ENCODE measurements at places on chromosomes 6 and 20.

- no peak for DNase-seq
These were observed 35.1 kb downstream of the NFATC2 start for GRCh38 chr20:51507216-51508036.

GRCh38 chr20:6868861-6869260 is 101.4 kb downstream of the BMP2 start:
- DNase-seq = no peak

- DNase-seq = no peak
These were observed 375.7 kb upstream of the POU3F2 start for GRCh38 chr6:98458708-98459107.

DNA sequence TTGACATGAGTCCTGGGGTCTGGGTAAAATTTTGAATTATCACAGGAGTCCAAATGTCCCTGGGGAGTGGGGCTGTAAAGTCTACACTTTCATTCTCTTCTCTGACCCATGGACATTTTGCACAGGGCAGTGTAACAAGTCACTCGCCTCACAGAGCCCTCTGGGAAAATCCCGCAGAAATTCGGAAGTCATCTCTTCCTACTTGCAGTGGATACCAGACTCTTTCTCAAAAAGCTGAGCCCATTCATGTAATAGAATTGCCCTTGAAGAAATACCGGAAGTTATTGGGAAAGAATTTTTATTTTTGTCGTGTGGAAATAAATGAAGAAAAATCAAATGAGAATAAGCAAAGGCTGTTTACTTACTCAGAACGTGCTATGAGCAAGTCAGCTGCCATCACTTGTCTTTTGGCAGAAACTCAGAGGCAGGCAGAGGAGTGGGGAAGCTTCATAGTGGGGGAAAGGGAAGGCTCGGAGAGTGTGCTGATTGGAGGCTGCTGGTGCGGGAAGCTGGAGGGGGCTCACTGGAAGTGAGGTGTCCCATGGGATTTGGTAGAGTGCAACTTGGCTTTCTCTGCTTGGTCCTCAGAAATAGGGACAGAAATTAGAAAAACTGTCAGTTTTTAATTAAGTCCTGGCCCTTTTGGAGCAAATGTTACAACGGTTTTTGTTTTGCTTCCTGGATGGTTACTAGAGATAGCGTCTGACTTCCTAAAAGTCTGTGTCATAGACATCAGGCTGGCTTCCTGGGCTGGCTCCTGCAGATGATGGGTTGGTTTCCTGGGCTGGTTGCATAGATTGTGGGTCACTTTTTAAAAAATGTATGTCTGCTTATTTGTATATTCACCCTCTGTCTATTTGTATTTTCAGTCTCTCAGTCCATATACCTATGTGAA is 79.8 kb upstream of the EEF1E1 start:
- no peak for DNase-seq

DNA sequence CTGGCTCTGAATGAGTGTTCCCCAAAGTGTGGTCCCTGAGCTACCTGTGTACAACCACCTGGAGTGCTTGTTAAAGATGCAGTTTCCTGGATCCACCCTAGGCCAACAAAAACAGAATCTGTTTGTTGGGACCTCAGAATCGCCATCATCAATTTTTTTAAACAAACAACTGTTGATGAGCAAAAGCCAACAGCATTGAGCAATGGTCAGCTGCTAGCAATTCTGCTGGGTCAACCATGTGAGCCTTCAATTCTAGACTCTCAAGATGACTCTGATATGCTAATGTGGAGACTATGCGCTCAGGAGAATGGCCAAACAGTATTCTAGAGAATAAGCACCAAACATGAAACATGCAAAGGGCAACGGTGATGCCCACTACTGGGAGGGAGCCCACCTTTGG is 64.4 kb upstream of the IYD start:
- DNase-seq = no peak

DNA sequence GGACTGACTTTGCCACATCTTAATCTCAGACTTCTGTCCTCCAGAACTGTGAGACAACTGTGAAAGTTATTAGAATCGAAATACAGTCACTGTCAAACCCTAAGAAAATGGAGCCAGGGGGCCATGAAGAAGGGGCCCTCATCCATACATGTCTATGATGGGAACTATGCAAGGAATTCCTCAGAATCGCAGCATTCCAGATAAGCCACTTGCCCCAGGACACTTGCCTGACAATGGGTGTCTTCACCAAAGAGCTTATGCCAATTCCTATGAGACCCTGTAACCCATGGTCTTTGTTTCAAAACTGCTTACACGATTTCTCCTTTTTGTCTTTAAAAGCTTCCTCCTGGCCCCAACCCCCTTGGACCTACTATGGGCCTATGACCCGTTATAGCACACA is 90.4 kb upstream of the FOXP4 start:
- no peak for DNase-seq

- DNase-seq = no peak
These were observed 213.9 kb upstream of the LAMP5 start for GRCh38 chr20:9300534-9300933.

GRCh38 chr6:35166520-35166919 is 25.4 kb upstream of the TCP11 start:
- no peak for DNase-seq

- no peak for DNase-seq
These were observed 63.6 kb downstream of the CARMIL1 start for GRCh38 chr6:25342802-25343201.

- no peak for DNase-seq
These were observed 1.4 kb downstream of the SLC35F1 start for GRCh38 chr6:117908246-117909068.

GRCh38 chr20:1375515-1375914 is 17.3 kb downstream of the FKBP1A start:
- DNase-seq = no peak

DNA sequence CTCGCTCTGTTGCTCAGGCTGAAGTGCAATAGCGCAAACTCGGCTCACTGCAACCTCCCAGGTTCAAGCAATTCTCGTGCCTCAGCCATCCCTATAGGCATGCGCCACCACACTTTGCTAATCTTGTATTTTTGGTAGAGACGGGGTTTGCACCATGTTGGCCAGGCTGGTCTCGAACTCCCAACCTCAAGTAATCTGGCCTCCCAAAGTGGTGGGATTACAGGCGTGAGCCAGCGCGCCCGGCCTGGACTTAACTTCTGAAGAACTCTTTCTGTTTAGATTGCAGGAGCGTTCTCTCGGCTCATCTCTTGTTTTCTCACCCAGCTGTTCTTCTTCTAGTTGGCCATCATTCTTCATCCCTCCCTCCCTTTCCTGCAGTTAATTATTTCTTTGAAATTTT is 30.3 kb downstream of the GTF2H5 start:
- DNase-seq = no peak

DNA sequence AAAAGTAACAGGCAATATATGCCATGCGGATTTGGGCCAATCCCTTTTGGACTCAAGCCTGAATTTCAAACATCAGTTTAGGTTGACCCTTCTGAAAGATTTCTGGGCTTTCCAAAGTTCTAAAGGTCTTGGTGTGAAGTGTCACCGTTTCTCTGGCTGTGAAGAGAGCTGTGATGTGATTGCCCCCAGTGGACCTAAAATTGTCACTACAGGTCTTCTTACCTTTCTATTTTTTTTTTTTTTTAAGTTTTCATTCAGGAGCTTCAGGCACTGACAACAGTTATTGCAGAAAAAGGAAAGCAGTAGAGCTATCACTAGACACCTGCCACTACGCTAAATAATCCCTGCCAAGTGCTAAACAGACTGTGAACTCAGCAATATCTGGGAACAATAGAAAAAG is 75.7 kb upstream of the OPRM1 start:
- DNase-seq = no peak

DNA sequence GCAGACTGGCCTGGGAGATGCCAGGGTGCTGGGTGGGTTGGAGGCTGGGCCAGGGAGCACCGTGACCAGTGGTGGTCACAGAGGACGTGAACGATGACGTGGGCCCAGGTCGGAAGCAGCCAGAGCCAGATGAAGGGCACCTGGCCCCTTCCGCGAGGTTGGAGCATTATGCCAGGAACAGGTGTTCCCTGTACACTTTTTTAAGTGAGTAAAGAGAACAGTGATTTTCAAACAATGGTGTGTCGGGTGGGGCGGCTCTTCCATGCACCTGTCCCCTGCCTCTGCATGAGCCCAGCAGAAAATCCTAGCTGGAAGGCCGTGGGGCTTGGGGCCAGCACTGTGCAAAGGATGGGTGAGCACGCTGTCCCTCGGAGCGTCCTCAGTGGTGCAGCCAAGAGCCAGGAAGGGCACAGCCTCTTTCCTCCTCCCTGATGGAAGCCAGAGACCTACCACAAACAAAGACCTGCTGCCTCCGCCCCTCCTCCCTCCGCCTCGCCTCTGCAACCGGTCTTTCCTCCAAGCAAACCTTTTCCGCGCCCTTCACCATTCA is 350.5 kb downstream of the ZFAND3 start:
- no peak for DNase-seq

DNA sequence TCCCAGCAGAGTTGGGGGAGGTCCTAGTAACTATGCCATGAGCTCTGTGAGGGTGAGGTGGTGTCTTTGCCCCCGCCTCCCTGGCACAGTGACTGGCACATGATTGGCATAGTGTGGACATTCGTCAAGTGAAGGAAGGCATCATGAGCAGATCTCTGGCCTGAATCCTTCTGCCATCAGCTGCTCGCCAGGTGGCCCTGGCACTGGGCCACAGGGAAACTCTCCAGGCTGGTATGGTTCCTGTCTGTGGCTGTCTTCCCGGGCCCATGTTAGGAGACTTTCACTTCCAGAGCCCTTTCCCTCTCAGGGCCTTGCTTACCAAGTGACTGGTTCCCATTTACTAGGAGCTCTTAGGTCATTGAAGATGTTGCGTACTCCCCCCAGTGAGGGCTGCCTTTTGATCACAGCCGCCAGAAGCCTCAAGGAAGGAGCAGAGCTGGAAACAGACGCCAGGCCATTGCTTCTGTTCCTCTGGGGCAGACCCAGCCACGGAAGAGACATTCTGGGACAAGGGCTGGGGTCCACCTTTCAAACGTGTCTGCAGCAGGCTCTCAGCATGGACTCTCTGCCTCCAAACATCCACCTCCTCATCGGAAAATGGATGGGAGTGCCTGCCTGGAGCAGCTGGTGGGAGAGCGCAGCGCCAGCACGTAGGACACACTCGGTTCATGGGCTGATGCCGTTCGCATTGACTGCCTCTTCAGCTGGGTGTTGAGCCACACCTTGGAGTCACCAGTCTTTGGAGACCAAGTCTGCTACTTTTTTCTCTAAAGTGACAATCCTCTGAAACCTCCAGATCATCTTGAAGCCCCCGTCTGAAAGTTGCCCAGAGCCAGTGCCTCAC is 67.2 kb downstream of the PTPN1 start:
- no peak for DNase-seq

GRCh38 chr6:140636271-140636907 is 1261.9 kb upstream of the CITED2 start:
- DNase-seq = no peak

GRCh38 chr6:123580331-123580730 is 56.4 kb downstream of the TRDN start:
- DNase-seq = no peak

DNA sequence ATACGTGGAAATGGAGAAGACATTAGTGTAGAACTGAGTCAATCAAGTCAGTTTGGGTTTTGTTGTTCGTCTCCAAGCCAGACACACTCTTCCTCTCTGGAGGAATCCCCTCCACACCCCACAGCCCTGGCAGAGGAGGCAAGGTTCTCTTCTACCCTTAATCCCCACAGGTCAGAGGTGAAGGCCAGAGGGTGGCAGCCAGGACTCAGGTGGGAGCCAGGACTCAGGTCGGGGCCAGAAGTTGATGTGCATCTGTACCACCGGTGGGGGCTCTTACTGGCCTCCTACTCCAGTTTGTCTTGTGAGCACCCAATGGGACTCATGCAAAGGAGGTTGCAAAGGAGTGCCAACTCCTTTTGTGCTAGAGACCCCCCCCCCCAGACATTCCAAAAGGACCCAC is 126.4 kb downstream of the TBXT start:
- DNase-seq = no peak

DNA sequence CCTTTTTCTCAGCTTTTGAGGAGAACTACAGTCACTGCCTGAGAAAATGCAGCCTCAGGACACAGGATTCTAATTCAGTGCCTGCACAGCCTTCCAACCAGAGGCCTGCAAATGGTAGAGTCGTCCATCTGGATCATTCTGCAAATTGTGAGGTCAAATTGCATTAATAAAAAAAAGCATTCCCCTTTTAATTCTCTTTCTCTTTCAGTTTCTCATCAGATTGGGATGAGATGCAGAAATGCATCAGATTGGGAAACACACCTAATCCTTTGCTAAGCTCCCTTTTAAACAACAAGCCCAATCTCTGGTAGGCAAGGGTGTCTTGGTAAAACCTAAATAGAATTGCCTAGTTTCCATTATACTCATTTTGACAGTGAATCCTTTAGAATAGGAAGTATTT is 838.8 kb downstream of the MAFB start:
- no peak for DNase-seq

DNA sequence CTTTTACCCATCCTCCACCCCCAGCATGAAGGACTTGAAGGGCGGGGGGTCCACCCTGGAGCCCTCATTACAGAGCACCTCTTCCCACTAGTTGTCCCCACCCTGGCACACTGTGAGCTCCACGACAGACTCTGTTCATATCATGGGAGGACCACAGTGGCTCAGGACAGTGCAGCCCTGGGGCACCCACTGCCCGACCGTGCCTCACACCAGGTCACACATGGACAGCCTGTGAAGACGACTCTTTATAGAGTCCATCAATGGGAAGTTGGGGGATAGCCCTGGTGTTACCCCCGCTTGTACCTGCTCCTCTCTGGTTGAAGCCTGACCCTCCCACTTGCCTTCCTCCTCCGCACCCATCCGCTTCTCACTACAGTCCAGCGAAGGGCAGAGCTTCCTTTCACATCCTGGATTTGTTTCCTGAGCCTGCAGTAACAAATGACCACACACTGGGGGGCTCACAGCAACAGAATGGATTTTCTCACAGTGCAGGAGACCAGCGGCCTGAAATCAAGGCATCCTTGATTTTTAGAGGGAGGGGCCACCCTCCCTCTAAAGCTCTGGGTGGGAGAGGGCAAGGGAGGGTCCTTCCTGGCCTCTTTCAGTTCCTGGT is 15.5 kb downstream of the ZNF831 start:
- no peak for DNase-seq

GRCh38 chr6:122511193-122511924 is 39.8 kb upstream of the SERINC1 start:
- DNase-seq = no peak

DNA sequence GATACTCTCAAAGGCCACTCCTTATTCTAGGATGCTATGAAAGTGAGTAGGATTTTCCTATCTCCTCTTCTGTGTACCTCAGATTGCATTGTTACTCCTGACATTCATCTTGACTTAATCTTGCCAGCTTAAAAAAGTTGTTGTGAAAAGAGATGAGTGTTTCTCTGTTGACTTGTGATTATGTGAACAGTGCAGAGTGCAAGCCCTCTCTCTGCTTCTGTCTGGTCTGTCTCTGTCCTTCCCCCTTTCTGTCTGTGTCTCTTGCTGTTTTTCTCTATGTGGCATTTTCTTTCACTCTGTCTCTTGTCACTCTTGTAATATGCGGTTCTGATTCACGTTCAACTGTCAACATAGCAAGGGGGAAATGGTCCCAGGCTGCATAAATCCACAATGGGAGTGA is 306.6 kb downstream of the FARS2 start:
- no peak for DNase-seq

GRCh38 chr6:149489967-149490366 is 5.2 kb upstream of the ZC3H12D start:
- DNase-seq = no peak

- no peak for DNase-seq
These were observed 59.6 kb upstream of the DDR1 start for GRCh38 chr6:30824698-30825097.

Measured in activated gamma-delta T cell treated with Interleukin-2 at 50 U/mL for 16 hours (primary cell).